ENCODE measurements at places on chromosomes 2 and 18.

DNA sequence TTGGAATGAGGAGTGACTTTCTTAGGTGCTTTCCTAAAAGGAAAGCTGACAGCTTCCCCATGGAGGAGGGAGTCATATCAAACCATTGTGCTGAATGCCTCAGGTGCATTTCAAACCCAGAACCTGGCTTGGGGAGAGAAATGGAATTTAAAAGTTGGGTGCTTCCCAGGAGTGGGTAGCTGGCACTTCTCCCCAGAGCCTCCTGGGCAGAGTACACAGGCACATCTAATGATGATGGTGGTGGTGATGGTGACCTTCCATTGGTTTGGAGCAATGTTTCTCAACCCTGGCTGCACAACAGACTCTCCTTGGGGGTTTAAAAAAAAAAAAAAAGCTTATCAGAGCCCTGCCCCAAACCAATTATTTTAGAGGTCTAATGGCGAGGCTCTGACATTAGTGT lies 8.3 kb downstream of the FOSL2 start:
- DNase-seq, result no peak

- no peak for DNase-seq
Measured at GRCh38 chr2:223815884-223816570, 21.4 kb downstream of the AP1S3 start.

DNA sequence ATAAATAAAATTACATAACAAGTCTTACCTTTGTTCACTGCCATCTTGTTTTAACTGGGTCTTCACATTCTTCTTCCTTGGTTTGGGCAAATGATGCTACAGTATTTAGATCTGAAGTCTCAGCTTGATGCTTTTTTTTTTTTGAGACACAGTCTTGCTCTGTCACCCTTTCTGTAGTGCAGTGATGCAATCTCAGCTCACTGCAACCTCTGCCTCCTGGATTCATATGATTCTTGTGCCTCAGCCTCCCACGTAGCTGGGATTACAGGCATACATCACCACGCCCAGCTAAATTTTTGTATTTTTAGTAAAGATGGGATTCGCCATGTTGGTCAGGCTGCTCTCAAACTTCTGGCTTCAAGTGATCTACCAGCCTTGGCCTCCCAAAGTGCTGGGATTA lies 53.2 kb upstream of the MAT2A start:
- no peak for DNase-seq

- DNase-seq, result no peak
Measured at GRCh38 chr18:63180971-63181376, 138.6 kb downstream of the BCL2 start.

- DNase-seq, result no peak
Measured at GRCh38 chr2:194443926-194444325, 1213.1 kb upstream of the SLC39A10 start.

GRCh38 chr2:192195548-192196418 lies 1.1 kb upstream of the TMEFF2 start:
- peak; percentile 10 for DNase-seq

DNA sequence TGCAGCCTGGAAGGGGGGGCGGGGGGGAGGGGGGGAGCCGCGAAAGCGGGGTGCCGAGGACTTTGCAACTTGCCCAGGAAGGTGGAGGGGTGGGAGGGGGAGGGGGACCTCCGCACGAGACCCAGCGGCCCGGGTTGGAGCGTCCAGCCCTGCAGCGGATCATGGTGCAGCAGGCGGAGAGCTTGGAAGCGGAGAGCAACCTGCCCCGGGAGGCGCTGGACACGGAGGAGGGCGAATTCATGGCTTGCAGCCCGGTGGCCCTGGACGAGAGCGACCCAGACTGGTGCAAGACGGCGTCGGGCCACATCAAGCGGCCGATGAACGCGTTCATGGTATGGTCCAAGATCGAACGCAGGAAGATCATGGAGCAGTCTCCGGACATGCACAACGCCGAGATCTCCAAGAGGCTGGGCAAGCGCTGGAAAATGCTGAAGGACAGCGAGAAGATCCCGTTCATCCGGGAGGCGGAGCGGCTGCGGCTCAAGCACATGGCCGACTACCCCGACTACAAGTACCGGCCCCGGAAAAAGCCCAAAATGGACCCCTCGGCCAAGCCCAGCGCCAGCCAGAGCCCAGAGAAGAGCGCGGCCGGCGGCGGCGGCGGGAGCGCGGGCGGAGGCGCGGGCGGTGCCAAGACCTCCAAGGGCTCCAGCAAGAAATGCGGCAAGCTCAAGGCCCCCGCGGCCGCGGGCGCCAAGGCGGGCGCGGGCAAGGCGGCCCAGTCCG lies 540 bp downstream of the SOX11 start:
- DNase-seq, result no peak

DNA sequence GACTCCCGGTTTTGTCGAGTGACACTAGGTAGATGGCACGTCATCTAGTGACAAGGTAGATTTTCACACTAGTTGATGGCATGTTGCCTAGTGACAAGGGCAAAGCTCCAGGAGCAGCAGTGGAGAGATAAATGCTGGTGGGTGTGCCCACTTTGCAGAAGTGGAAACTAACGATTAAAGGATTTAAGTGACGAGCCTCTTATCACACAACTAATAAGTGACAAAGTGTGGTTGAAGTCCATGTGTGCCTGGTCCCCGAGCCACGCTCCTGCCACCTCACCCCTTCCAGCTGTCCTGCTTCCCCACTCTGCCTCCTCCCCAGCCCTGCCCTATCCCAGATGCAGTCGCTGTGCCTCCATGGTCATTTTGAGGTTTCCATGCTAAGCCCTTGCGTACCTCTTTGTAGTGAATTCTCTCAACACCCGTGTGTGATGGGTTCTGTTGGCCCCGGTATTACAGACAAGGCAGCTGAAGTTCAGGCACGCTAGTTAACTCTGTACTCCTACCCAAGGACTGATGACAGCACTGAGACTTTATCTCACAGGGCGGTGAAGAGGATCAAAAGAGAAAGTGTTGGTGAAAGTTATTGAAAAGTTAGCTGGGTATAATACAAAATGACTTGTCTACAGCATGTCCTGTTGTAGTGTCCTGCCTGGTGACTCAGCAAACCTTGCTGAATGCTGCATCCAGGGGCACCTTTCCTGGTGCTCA lies 113.4 kb upstream of the GLI2 start:
- no peak for DNase-seq

DNA sequence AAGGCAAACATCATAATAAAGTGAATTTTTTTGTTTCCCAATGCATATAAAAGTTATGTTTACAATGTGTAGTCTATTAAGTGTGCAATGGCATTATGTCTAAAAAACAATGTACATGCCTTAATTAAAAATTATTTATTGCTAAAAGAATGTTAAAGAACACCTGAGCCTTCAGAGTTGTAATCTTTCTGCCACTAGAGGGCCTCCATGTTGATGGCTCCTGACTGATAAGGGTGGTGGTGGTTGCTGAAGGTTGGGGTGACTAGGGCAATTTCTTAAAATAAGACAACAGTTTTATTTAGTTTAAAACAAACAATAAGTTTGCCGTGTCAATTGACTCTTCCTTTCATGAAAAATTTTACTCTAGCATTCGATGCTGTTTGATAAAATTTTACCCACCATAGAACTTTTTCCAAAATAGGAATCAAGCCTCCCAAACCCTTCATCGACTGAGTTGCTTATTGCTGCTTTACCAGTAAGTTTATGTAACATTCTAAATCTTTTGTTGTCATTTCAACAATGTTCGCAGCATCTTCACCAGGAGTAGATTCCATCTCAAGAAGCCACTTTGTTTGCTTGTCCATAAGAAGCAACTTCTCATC lies 32.3 kb downstream of the MAP3K2 start:
- DNase-seq, result no peak

DNA sequence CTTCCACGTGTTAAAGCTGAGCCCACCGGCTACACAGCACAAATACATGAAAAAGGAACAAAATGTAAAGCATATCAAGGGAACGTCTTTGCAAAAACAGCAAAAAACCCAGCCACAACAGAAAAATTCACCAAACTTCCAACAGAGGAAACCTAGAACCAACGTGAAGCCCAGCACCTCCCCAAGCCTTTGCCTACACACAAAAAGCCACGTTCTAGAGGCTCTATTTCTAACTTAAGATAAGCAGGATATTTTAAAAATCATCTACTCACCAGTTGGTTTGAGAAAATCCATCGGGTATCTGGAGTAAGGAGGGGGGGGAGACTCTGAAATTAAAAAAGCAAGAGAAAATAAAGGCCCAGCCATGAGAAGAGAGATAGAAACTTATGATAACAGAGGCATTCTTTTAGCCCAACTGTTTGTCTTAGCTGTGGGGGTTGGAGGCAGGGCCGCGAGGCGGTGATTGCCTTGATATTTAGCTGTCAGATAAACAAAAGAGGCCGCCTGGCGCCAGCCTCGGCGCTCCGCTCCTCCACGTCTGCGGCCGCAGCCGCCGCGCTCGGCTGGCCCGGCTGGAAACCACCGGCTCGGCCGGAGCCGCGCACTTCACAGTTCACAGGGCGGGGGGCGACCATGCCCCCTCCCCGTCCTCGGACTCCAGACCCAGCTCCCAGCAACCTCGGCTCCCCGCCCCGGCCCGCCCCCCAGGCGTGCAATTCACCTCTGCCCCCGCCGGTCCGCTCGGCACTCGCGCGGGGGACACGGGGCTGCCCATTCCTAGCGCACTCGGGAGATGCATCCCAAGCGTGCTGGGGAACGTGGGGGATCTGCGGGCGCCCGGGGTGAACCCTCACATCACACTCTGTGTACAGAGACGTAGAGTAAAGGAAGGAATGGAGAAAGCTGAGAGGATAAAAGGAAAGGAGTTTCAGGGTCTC lies 2.4 kb downstream of the SMAD7 start:
- DNase-seq, result no peak

- DNase-seq, result peak; percentile 64
Measured at GRCh38 chr2:237223201-237223861, 137.6 kb downstream of the COPS8 start.

DNA sequence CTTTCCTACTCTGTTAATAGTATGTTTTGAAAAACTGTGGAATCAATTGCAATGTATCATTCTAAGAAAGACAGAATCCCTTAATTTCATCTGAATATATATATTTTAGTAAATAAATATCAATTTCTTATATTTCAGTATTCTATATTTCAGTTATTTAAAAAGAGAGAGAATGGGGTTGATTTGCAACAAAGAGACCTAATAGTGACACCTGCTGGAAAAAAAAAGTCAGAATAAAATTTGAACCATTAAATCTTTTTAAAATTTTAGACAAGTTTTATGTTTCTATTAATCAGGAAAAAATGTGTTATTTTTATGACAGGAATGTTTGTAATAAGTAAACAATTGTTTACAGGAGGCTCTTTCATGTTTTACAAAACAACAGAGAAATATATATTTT lies 20.7 kb upstream of the CCNT2 start:
- DNase-seq, result no peak

GRCh38 chr2:228023619-228024018 lies 152.2 kb downstream of the DAW1 start:
- no peak for DNase-seq

DNA sequence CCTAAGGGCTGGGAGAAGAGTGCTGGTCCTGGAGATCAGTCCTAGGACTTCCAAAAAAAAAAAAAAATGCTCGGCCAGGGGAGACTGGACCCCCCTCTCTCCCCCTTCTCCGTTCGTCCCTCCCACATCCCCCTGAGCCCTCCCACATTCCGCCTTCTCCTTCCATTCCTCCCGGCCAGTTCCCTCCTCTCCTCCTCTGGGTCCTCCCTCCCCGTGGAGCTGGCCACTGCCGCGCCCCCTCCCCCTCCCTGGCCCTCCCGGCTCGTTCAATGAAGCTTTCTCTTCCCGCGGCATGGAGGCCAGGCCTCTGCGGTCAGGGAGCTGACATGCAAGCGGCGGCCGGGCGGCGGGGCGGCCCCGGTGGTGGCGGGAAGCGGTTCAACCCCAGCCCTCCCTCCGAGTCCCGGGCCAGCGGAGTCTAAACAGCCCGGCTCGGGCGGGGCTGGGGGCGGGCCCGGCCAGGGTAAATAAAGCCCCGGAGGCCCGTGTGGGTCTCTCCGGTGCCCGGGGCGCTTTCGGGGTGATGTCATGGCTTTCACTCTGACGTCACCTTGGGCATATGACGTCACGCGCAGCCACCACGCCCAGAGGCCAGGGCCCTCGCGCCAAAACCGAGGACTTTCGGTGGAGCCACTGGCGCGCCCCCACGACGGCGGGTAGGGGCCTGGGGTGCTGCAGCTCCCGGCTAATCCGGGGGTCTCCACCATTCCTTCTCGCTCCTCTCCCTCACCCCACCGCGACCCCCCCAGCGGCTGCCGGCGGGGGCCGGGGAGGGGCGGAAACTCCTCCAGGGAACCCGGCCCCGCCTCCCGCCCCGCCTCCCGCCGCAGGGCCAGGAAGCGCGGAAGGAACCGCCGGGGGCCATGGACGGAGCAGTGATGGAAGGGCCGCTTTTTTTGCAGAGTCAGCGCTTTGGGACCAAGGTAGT lies at the start of the genes DOK1 and LOXL3:
TSS of gene DOK1 (plus strand) at position 829 of the 928 bp plus-strand sequence. CDS start at position 864, 35 bp downstream.
TSS of gene LOXL3 (minus strand) at position 51 of the 928 bp plus-strand sequence. CDS start 1,308 bp downstream, outside the sequence.
- peak; percentile 91 for DNase-seq

DNA sequence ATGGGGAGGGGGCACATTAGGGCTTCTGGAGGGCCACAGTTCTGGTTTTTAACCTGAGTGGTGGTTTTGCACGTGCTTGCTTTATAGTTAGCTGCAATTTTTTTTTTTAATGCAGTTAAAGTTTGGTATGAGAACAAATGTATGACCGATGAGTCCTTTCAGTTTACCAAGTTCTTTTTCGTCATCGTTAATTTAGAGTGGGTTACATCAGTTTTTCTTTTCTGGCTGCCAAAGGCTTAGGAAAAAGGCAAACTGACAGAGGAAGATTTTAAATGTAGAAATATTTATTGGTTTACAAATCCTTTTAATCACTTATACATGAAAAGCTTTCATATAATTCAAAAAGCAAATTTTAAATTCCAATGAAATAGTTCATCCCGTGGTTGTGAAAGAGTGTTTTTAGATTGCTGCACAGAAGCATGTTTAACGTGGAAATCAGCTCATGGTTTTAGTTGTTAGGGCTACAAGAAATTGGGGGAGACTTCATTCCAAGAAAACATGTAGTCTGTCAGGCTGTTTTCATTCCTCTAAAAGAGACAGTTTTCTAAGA lies 82.9 kb downstream of the MSH2 start:
- DNase-seq, result no peak

GRCh38 chr18:25896178-25896780 lies 194.1 kb downstream of the SS18 start:
- no peak for DNase-seq

- DNase-seq, result no peak
Measured at GRCh38 chr2:124424074-124424473, 399.0 kb downstream of the CNTNAP5 start.

DNA sequence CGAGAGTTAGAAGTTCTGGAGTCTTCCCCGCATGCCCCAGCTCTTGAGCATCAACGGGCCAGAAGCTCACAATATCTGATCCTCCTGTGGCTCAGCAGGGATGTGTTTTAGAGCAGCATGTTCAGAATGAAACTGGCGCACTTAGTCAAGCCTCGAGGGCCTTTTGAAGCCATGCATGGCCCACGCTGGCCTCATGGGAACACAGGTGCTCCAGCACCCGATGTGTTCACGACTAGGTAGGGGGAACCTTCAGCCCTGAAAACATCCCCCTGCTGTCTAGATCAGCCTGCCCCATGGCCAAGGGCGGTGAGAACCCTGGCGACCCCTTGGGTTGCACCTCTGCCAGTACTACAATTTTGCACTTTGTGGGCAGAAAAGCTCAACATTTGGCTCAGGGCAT lies 32.8 kb downstream of the MSH6 start:
- DNase-seq, result no peak

DNA sequence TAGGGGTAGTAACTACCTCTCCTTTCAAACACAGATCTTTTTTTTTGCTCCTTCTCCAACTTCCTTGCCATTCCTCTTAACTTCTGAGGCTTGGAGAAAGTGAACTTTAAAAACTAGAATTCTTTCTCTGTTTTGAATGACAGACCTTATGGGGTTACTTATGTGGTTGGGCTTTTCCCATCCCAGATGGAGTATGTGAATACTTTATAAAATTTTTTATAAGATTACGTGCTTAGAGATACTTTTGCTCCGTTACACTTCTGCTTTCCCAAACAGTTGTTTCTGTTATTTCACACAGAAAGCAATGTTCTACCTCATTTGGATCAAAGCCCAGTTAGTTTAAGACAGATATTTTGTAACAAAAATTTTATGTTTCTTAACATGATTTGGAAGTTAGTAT lies 20.2 kb downstream of the GREB1L start:
- no peak for DNase-seq

Data from left ventricle myocardium inferior (tissue), 1 donor.